Activated CD8-positive, alpha-beta memory T cell treated with anti-CD3 and anti-CD28 coated beads for 24 hours (primary cell): ENCODE measurements at places on chromosomes 13 and 19.

- DNase-seq: no peak
These were observed 417.4 kb downstream of the EFNB2 start for GRCh38 chr13:106118050-106118449.

DNA sequence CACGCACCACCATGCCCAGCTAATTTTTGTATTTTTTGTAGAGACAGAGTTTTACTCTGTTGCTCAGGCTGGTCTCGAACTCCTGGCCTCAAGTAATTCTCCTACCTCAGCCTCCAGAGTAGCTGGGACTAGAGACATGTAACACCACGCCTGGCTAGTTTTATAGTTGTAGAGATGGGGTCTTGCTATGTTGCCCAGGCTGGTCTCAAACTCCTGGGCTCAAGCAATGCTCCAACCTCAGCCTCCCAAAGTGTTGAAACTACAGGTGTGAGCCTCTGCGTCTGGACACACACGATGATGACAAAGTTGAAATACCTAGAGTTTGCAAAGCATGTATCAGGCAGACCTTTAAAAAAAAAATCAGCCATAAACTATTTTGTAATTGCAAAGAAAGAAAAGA lies 4.6 kb upstream of the PTOV1 start:
- no peak for DNase-seq

DNA sequence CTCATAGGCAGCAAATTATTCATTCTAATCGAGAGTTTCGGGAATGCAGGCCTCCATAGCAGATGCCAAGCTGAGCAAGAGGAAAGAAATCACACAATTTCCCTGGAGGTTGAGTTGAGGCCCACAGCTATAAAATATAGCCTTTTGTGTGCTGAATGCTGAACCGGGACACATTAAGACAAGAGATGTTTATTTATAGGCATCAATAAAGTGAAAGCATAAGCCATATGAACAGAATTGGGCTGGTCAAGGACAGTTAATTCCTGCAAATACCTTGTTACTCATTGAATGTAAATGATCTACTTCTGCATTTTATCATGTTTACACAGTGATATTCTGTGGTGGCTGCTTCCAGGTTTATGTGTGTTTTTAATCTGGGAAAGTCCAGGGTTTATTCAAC lies 461.7 kb downstream of the KLF12 start:
- no peak for DNase-seq

DNA sequence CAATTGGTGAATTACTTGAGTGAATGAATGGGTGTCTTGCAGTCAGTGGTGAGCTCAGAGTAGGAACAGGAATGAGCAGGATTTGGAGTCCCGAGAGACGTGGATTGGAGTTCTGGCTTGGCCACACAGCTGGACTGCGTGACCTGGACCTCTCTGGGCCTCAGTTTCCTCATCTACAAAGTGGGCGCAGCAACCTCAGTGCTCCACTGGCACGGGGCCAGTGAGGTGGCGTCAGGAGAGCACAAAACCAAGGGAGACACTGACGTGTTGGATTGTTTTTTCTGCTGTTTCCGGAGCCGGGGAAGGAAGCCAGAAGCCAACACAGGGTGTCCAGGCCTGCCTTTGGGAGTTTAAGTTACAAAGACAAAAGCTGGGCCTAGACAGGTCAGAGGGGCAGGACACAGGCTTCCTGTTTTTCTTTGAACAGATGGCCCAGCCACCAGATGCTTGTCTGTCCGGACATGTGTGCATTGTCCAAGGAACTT lies 6.5 kb upstream of the DOCK6 start:
- DNase-seq: no peak

DNA sequence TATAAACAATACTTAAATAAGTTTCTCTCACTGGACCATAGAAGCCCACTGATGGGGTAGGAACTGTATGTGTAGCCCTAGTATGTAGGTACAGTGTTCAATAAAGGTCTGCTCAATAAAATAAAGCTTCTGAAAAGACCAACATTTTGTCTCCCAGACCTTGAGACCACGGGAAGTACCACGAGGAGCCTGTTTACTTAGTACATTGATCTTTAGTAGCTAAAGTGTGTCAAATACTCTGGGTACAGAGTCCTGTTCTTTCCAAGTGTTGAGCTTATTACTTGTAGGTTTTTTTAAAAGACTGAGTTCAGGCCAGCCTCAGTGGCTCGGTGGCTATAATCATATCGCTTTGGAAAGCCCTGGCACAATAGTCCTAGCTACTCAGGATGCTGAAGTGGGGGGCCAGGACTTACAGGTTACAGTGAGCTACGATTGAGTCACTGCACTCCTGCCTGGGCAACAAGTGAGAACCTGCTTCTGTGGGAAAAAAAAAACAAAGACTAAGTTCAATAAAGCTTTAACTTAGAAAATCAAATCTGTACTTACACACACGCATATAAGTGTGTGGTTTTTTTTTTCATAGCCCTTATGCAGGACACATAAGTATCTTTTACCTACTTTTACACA lies 3.4 kb downstream of the MTRF1 start:
- no peak for DNase-seq

DNA sequence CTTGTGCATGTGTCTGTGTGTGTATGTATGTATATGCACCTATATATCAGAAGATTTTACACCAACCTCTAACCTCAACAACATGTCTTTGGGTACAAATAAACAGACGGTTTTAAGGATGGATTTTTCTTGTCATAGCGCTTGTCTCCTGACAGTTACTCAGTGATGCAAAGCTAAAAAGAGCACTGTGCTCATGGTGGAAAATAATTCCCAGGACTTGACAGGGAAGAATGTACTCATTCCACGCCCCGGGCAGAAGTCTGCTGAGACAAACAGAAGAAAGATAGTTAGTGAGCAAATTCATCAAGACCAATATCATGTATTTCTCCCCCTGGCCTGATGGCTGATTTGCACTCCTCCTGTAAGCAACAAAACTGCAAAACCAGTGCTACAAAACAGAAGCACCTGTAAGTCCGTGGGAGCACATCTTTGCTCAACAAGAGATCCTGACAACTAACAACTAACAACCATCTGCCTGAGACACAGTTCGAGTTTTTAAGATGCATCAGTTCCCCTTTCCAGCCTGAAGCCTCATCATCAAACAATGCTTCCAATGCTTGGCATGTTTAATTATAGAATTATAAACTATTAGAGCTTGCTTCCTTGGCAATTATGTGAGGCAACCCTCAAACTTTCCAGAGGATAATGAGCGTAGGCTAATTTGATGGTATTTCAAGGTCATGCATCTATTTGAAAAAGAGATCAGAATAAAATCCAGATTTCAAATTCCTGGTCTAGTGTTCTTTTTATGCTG lies 812.7 kb upstream of the MIR17HG start:
- DNase-seq: no peak

GRCh38 chr19:29675120-29675649 lies 9.9 kb downstream of the PLEKHF1 start:
- DNase-seq: no peak

- DNase-seq: no peak
These were observed 5.4 kb downstream of the UCHL3 start for GRCh38 chr13:75554981-75555380.

DNA sequence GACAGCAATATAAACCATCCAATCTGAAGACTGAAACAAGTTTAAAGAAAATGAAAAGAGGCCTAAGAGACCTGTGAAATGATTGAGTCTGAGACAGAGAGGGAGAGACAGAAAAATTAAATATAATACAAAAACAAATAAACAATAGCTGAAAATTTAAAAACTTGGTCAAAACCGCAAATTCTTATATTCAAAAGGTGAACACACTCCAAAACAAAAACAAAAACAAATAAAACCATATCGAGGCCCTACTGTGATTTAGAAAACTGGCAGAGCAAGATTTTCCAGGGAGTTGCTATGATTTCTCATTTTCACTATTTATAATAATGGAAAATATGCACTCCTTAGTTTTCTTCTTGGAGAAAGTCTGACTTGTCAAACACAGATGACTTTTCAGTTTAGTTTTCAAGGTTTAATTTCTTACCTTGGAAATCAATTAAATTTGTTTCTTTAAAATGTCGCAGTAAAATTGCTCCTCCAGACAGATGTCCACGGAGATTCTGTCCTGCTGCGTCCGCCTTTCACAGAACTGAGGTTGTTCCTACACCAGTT lies 1420.3 kb downstream of the UQCRFS1 start:
- no peak for DNase-seq

DNA sequence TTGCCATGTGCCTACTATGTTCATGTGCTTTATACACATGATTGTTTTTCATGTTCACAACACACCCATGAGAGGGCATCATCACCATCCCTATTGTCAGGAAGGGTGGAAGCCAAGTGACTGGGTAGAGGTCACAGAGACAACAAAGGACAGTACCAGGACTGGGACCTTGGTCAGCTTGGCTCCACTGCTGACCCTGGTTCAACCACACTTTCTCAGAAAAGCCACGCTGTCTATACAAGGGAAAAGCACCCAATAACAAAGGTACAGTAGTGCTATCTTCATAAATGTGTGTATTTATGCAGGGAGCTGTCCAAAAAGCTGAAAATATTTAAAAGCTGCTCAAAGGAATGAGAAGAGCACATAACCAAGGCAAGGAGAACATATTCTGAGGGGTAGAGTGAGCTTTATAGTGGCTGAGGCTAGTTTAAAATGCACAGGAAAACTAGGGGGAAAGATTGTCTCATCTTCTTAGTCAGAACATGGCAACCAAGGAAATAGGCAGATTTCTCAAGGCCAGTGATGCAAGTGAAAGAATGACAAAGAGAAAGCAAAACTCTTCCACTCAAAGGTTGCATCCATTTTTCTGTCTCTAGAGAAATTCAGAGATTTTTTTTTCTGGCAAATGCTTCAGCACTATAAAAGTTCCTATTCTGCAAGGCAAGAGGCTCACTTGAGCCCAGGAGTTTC lies 415.0 kb downstream of the FOXO1 start:
- no peak for DNase-seq

DNA sequence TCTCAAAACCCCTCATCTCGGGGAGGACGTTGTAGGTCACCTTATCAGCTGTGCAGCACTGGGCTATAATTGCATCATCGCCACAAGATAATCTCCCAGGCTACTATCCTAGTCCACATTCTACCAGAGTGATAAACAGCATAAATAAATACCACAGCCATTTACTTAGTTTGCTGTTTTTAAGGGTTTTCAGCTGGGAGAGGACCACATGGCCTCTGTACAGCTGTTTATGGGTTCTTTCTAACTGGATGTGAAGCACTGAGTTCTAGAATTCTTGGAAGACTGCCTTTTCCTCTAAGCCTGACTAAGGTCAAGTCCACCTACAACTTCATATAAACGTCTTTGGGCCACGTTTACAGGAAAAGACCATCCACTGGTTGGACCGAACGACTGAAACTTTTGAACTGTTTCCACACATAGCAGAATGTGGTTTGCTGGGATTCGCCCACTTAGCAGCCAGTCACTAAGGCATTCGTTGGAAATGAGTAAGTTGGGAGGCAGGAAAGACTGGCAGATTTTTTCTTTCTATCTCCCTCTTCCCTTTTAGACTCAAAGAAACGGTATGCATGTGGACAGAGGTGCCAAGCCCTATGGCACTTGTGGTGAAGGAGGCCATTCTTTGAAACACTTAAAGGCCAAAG lies 752.5 kb upstream of the SGCG start:
- no peak for DNase-seq

- DNase-seq: peak; percentile 57
These were observed 1.3 kb downstream of the LSR start for GRCh38 chr19:35249848-35250711.

DNA sequence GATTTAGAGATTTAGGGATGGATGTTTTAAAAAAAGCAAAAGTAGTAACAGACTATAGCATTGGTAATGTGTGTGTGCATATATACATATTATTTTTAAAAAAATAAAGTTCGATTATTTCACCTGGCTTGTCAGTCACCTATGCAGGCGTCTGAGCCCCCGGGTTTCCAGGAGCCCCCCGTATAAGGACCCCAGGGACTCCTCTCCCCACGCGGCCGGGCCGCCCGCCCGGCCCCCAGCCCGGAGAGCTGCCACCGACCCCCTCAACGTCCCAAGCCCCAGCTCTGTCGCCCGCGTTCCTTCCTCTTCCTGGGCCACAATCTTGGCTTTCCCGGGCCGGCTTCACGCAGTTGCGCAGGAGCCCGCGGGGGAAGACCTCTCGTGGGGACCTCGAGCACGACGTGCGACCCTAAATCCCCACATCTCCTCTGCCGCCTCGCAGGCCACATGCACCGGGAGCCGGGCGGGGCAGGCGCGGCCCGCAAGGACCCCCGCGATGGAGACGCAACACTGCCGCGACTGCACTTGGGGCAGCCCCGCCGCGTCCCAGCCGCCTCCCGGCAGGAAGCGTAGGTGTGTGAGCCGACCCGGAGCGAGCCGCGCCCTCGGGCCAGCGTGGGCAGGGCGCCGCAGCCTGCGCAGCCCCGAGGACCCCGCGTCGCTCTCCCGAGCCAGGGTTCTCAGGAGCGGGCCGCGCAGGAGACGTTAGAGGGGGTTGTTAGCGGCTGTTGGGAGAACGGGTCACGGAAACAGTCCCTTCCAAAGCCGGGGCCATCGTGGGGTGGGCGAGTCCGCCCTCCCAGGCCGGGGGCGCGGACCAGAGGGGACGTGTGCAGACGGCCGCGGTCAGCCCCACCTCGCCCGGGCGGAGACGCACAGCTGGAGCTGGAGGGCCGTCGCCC lies 840 bp upstream of the CCNA1 start:
- DNase-seq: no peak

- DNase-seq: no peak
These were observed 19.6 kb upstream of the SLC15A1 start for GRCh38 chr13:98771838-98772611.

DNA sequence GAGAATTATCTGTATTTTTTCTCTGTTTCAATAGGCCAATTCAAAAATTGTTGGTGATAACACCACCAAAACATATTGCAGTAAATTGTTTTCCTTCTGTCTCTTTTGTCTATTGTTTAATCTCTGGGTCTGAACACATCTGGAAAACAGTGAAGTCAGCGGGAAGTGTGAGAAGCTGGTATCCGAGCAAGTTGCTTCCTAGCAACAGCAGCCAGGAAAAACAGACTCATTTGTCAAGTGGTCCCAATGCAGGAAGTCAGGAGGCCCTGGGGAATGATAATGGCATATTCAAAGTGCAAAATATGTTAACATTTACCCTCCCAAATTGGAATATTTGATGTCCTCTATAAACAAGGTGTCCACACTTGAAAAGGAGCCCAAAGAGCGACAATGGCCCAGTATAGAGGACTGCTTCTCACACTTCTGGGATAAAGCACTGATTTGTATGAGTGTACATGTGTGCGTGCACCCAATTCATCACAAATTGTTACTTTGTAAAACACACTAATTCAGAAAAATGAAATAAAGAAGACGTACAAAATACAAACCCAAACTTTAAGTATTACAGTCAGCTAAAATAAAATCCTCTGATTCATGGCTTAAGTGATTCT lies 515.0 kb downstream of the TBC1D4 start:
- no peak for DNase-seq
